Gastroesophageal sphincter (tissue), 4 donors: ENCODE measurements at places on chromosomes 7 and 10.

DNA sequence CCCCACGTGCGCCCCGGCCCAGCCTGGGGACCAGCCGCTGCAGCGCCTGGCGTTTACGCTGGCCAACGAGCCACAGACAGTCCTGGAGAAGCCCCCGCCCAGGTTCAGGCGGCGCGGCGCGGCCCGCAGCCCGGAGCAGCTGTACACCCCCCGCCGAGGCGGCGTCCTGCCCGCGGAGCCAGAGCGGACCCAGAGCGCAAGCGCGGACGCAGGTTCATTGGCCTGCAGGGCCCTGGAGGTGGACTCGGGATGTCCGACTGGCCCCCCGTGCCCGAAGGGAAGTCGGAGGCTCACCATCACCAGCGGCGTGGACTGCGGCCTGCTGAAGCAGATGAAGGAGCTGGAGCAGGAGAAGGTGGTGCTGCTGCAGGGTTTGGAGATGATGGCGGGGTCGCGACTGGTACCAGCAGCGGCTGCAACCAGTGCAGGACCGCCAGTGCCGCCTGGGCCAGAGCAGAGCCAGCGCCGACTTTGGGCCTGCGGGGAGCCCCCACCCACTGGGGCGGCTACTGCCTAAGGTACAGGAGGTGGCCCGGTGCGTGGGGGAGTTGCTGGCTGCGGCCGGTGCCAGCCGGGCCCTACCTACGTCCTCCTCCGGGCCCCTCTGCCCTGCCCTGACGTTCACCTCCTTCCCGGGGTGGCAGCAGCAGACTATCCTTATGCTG is 72.0 kb upstream of the KCTD7 start:
- no peak for ATAC-seq

DNA sequence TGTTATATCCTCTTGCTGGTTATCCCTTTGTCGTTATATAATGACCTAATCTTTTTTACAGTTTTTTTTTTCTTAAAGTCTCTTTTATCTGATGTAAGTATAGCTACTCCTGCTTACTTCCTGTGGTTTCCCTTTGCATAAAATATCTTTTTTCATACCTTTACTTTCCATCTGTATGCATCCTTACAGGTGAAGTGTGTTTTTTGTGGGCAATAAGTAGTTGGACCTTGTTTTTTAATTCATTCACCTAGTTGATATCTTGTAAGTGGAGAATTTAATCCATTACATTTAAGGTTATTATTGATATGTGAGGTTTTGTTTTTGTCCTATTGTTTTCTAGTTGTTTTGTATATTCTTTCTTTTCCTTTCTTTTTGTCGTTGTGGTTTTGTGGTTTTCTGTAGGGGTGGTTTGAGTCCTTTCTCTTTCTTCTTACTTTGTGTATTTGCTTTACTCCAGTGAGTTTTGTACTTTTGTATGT is 168.6 kb downstream of the MLLT10 start:
- no peak for ATAC-seq

- no peak for ATAC-seq
These were observed 12.7 kb upstream of the PURB start for GRCh38 chr7:44898039-44898438.

DNA sequence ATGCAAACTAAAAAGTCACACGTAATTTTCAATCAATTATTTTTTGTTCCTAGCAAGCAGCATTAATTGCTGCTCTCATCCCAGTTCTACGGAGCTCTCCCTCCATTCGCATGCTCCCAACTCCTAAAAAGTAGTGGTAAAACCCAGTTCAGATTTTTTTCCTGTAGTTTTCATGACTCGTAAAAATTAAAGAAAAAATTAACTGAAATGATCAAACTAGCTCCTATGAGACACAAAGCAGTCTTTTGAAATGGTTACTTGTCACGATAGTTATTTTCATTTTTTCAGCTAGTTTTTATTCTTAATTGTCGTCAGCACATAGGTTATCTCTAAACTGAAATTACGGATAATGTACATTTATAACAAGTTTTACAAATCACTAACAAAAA is 1.8 kb downstream of the HNRNPA2B1 start:
- no peak for ATAC-seq

DNA sequence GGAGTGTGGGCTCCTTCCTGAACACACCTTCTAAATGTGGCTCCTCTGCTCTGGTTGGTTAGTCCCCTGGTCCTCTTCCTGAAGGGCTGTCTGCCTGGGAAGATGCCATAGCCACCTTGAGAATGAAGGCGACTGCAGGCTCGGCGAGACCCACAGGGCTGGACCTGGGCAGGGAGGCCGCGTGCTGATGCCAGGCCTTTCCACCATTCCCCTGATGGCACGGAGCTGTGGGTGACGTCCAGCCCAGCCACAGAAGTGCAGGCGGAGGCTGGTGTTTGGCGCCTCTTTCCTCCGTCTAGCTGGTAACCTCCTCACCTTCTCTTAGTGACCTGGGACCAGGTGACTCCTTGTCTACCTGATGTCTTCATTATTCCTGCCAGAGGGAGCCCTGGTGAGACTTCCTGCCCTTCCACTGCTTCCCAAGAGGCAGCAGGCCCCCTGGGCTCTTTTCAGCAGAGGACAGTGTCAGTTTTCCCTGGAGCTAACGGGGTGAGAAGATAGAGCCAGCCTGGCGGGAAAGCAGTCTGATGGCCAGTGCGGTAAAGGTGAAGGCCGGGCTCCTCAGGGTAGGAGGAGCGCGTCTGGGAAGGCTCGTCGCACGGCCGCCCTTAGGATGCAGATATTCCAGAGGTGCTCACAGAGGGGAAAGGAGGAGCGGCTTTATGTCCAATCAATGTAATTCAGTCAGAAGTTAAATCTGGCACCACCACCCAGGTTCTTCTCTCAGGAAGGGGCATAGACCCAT is 34.9 kb downstream of the GBX1 start:
- ATAC-seq = no peak

- ATAC-seq = no peak
These were observed 228.2 kb downstream of the STK31 start for GRCh38 chr7:23938215-23938614.

- ATAC-seq = peak; percentile 71
These were observed 1277.1 kb upstream of the AUTS2 start for GRCh38 chr7:68321076-68321639.

DNA sequence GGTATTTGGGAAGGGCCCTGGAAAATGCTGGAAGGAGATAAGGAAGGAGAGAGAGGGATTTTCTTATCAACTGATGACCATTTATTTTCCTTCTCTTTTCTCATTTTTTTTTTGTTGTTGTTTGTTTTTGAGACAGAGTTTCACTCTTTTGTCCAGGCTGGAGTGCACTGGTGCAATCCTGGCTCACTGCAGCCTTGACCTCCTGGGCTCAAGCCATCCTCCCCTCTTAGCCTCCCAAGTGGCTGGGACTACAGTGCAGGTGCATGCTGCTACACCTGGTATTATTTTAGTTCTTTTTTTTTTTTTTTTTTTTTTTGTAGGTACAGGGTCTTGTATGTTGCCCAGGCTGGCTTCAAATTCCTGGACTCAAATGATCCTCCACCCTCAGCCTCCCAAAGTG is 52.2 kb downstream of the HIP1 start:
- ATAC-seq = no peak

- peak; percentile 66 for ATAC-seq
These were observed 147.1 kb downstream of the RGS10 start for GRCh38 chr10:119395280-119396007.

DNA sequence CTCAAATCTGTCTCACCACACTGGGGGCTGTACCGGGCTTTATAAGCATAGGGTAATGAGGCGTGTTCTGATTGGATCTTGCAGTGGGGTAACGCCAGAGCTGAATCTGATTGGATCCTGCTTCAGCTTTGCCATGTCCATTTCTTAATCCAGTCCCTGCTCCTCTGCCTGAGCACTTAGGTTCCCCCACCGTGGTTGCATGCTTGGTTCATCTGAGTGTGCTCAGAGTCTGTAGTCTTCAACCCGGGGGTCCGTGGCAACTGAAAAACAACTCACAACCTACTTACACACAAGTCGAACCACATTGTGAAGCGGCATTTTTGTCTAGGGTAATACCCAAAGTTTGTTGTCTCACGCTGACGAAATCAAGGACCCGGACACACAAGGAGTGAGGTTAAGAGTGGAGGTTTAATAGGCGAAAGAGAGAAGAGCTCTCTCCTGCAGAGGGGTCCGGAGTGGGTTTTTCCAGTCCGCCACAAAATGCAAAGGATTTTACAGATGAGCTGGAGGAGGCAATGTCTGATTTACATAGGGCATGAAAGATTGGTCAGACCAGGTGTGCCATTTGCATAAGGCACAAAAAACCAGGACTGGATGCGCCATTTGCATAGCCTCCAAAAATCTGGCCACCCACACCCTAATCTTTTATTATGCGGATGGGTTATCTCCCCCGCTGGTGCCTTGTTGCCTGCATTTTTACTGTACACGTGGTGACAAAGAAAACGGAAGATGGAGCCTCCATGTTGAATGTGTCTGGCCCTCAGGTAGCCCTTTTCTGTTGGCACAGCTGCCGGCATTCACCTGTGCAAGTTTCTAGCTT is 641.8 kb upstream of the FOXK1 start:
- no peak for ATAC-seq

- ATAC-seq = no peak
These were observed 12.6 kb downstream of the CYP51A1 start for GRCh38 chr7:92121681-92122080.

GRCh38 chr10:77890097-77890496 is 36.5 kb downstream of the DLG5 start:
- ATAC-seq = no peak
